ENCODE measurements at places on chromosomes 16 and 17.

- DNase-seq = no peak
Measured at GRCh38 chr16:10048850-10049249, 133.4 kb downstream of the GRIN2A start.

DNA sequence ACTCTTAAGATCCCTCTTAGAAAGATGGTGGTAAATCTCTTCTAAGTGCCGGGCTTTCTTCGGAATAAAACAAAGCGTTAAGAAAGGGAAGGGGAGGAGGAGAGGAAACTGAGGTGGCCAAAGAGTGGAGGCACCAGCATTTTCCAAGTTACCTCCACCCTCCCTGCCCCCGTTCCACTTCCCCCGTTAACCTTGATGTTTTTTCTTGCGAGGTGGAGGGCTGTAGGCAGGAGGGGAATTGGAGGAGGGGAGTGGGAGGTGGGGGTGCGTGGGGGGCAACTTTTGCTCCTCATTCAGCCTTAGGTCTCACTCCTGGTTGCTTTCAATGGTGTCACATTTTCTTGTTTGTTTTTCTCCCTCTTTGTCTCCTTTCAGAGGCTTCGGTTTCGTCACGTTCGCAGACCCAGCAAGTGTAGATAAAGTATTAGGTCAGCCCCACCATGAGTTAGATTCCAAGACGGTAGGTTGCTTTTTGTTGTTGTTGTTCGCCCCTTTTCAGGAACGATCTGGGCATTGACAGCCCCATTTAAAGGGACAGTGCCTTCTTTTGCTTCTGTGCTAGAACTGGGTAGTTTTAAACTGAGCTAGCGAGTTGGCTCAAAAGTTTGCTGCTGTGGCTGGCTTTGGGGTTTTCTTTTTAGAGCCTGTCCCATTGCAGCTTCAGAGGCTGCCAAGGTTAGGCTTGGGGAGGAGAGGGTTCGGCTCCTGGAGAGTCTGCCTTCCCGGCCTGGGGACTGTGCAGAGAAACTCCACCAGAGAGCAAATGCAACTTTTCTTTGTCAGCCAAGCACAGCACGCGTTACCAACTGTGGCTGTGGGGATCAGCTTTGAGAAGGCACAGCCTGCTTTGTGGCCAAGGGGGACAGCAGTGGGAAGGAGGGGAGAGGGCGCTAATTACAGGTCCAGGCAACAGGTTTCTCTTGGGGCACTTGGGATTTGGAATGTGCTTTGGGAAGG lies 1.9 kb downstream of the MSI2 start:
- DNase-seq = no peak

GRCh38 chr17:57388131-57388725 lies 131.9 kb downstream of the MSI2 start:
- DNase-seq = no peak

DNA sequence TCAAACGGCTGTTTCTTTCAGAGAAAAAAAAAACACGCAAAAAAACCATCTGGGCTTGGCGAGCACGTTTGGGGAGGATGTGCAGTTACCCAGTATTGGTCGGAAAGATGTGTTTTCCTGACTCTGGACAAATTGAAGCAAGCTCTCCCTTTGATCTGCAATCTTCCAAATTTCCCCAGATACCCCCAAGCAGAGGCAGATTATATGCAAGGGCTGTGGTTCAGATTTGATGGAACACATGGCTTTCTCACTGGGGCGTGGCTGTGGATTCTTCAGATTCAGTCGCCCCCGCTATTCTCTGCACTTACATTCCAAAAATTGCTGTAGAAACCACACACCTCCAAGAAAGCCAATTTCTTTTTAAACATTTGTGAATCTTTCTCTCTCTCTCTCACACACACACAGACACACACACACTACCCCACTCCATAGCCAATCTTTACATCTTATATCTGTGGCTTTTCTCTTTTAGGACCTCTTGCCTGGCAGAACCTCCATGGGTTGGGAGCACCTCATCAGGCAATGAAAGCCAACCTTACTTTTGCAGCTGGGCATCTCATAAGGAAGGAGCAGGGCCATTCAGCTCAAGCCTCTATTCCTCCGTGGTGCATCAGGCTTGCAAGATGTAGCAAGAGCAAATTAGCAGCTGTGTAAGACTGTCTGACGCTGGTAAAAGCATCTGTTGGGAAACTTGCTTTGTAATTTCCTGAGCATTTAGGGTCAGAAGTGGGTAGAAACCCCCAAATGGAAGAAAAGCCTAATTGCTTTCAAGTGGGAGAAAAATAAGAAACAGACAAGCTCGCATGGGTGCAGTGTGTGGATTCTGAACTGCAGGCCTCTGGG lies 103.9 kb upstream of the FAM20A start:
- DNase-seq = peak; percentile 95

GRCh38 chr17:5600041-5600440 lies 15.7 kb upstream of the NLRP1 start:
- no peak for DNase-seq

- peak; percentile 94 for DNase-seq
Measured at GRCh38 chr16:19130852-19131824, 17.4 kb downstream of the ITPRIPL2 start.

- DNase-seq = no peak
Measured at GRCh38 chr17:73089322-73090317, 2.9 kb downstream of the SLC39A11 start.

DNA sequence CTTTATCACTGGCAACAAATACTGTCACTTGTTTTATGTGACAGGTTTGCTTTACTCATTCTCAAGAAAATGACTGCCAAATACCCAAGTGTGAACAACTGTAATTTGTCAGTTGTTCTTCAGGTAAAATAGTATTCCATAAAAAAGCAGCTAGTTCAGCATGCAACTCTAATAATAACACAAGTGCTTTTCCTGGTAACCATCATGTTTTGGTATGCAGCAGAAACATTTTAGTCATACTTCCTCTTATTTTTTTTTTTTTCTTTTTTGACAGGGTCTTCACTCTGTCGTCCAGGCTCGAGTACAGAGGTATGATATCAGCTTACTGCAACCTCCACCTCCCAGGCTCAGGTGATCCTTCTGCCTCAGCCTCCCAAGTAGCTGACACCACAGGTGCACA lies 4.6 kb downstream of the TERF2 start:
- no peak for DNase-seq

GRCh38 chr16:19365486-19365885 lies 52.2 kb upstream of the TMC5 start:
- DNase-seq = no peak

DNA sequence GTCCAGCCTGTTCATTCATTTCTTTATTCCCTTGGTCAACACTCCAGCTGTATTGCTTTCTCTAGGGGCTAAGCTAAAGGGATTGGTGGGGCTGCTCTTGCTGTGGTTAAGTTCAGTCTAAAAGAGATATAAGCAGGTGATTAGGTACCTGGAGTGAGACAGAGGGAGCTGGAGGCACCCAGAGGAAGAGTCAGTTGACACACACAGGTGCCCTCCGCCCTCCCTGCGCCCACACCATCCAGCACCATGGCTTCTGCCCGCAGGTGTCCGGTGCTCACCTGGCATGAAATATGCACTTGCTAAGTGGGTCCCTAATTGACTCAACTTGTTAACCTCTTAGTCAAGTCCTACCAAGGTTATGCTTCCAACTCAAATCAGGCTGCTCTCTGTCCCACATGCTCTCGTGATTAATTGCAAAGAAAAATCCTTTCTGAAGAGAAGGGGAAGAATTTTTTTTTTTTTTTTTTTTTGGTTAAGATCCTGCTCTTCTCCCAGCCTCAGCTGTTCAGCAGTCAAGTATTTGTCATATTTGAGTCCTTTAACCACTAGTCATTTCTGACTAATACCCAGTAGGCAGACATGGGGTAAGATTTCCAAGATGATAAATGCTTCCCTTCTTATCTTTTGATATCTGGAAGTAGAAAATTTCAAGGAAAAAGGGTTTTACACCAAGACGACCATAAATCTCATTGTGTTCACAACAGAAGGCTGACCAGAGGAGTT lies 199.8 kb upstream of the WSCD1 start:
- no peak for DNase-seq

- no peak for DNase-seq
Measured at GRCh38 chr16:21619765-21620425, 20.5 kb downstream of the METTL9 start.

Measured in HFF-Myc (cell line).